ENCODE measurements at places on chromosomes 5 and 9.

- DNase-seq, result no peak
Measured at GRCh38 chr5:142756576-142756975, 13.6 kb upstream of the ARHGAP26 start.

- DNase-seq, result no peak
Measured at GRCh38 chr5:129905473-129906176, 1.4 kb downstream of the CHSY3 start.

GRCh38 chr9:137138722-137139467 lies at the start of gene GRIN1:
GRIN1 (plus strand) TSS chr9:137139154; CDS start chr9:137139487, 333 bp downstream.
- no peak for DNase-seq

DNA sequence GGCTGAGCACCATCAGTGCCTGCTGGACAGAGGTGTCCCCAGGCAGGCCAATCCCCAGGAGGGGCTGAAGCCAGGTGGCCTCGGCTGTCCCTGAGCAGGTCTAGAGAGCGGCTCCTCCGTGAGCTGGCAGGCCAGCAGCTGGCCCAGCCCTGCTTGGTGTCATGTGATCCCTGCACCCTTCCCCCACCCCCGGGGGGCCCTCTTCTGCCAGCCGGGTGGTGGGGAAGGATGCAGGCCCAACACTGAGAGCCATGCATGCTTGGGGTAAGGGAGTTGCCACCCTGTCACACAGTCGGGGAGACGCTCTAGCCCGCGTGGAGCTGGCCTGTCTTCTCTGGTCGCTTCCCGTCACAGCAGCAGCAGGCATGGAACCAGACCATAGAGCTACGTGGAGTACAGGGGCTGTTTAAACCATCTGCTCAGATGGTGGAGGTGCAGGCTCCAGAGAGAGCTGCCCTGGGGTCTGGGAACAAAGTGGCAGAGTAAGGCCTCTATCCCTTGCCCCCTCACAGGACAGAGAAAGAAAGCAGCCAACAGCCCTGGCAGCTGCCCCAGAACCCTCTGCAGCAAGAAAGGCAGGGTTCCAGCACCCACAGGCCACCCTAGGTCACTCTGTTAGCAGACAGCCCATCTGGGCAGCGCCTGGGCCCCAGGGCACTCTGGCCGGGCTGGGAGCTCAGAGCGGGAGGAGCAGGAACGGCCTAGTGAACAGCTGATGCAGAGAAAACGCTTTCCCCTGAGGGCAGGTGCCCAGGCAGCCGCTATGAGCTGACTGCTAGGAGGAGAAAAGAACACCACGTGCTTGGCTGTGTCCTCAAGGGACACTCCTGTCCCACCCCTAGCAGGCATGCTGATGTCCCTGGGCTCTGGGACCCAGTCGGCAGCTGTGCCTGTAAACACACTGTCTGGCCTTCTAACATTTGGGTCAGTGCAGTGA lies 6.8 kb downstream of the RALGDS start:
- DNase-seq, result no peak

- peak; percentile 89 for DNase-seq
Measured at GRCh38 chr9:116288658-116289057, 135.1 kb downstream of the PAPPA start.

- DNase-seq, result no peak
Measured at GRCh38 chr5:173855162-173855994, 32.8 kb upstream of the CPEB4 start.

DNA sequence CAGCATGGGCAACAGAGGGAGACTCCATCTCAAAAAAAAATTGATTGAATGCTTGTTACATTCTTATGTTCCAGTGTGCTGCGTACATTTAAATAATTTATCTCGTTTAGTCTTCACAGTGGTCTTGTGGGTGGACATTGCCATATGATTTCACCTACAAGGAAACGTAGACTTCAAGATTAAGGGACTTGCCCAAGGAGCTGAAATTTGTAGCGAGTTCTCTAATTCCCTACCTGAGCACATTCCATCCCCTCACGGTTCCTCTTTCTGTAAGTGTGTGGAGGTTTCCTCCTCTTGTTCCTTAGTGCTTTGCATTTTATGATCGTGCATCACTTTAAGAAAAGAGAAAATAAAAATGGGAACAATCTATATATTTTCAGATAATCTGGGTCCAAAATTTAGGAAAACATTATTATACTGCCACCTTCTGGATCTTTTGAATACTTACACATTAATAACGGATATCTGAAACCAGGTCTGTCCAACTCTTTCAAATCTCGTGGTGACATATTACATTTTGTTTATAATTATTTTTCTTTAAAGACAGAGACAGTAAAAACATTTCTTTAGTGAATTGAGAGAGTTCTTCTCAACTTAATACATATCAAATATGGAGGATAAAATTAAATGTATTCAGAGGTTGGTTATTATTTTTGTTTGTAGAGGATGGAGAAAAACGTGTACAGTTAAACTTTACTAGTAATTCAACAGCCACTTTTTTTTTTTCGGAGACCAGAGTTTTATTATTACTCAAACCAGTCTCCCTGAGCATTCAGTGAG lies 29.9 kb upstream of the C7 start:
- no peak for DNase-seq

DNA sequence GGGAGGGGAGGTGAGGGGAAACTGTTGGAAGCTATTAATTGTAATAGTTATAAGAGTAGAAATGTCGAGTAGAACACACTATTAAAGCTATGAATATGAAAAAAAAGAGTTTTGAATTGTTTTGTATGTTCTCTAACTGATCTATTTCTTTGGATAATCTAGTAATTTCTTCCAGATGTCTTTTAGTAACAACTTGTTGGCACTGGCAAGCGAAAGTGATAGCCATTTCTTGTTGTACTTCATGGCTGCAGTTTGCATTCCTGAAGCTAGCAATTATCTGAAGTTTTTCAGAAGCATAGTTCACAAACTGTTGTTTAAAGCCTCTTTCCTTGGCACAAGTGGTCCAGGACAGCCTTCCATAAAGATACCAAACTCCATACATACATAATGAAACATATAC lies 49.4 kb upstream of the SPATA31C2 start:
- no peak for DNase-seq

DNA sequence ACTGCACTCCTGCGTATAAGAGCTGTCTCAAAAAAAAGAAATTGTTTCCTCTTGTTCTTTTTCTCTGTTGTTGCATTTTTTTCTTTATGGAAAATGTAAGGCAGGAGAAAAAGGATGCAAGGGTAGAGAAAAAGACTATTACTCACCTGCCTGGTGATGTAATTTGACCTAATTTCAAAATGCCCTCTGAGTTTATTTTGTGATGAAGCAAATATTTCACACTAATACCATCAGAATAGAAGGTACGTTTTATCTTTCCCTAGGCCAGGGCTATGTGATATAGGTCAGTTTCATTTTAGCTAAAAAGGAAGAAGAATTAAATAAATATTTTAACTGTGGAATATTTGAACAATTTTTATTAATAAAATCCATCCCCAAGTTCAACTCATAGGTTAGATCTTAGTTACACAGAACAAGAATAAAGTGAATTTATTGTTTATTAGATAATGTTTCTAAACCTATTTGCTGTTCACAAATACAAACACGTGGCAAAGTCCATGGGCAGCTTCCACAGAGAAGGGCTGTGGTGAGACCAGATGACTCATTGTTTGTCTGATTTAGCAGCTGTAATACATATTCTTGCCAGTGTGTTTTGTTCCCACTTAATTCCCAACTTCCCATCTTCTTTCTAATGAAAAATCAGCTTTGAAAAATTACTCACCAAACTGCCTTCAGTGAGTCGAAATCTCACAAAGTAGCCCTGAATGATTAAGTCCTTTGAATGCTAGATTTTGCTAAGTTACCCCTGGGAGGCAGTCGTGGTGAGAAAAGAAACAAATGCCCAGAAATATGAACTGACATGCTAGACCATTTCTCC lies 52.8 kb upstream of the CCDC112 start:
- DNase-seq, result peak; percentile 69

GRCh38 chr5:79802406-79802805 lies 112.8 kb downstream of the CMYA5 start:
- DNase-seq, result no peak

DNA sequence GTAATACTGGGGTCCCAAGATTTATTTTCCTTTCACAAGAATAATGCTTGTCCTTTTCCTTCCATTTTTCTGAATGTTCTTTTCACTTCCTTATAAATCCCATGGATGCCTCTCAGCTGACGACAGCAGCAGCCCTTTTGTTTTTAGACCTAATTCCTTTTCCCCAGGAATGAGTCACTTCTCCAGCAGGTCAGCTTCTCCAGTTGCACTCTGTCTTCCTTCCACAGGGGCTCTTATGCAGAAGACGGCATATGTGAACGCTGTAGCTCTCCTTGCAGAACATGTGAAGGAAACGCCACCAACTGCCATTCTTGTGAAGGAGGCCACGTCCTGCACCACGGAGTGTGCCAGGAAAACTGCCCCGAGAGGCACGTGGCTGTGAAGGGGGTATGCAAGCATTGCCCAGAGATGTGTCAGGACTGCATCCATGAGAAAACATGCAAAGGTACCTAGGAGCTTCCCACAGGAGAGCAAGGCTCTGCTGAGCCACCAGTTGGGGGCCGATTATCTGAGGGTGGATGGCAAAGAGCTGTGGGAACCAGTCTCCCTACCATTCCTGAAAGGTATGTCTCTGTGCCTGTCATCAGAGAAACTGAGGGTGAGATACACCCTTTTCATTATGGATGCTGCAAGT lies 72.9 kb downstream of the RFK start:
- DNase-seq, result no peak

- no peak for DNase-seq
Measured at GRCh38 chr5:44001675-44002380, 387.4 kb downstream of the FGF10 start.

DNA sequence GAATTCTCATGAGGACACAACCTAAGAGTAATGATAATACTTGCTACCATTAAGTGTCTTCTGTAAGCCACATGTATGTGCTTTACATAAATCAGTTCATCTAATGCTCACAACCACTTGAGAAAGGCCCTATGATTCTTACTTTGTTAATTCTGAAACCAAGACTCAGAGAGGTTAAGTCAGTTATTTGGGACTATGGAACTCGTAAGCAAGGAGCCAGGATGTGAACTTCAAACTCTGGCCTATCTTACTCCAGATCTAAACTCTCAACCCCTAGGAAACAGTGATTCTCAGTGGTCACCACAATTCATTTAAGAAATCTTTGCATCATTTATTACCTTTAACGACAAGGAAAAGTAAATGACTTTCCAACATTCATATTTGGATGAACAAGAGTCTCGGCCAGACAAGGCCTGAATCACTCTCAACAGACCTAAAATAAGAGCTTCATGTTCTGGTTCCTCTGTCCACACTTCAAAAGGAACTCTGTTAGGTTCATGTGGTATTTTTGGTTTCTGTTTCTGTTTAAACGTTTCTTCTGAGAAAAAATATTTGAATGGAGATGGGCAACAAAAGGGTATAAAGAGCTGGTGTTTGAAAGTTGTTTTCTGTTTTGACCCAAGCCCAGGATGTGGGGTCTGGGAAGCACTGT lies 104.8 kb downstream of the LPAR1 start:
- DNase-seq, result no peak

GRCh38 chr9:35102465-35102768 lies 514 bp downstream of the STOML2 start:
- no peak for DNase-seq

DNA sequence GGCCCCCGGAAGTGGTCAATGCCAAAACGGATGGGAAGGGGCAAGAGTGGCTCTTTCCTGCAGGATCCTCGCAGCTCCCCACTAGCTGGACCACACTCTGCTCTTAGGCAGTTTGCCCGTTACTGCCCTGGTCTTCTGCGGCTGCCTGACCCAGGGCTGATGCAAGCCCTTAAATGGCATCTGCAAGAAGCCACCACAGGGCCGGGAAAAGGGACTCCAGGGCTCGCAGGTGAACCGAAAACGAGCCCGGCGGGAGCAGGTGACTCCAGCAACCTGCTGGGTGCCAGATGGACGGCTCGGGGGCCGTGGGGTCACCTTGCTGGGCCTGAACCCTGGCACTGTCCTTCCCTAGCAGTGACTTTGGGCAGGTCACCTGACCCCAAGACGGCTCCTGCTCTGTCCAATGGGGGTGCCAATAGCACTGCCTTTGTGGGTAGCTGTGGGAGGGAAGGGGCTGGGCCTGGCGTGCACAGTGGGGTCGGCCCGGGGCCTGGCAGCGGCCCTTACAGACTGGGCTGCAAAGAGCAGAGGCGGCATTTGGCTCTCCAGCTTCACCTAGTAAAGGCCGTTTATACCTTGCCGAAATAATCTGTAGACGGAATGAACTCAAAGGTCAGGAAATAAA lies 1.3 kb downstream of the TMEM250 start:
- no peak for DNase-seq

DNA sequence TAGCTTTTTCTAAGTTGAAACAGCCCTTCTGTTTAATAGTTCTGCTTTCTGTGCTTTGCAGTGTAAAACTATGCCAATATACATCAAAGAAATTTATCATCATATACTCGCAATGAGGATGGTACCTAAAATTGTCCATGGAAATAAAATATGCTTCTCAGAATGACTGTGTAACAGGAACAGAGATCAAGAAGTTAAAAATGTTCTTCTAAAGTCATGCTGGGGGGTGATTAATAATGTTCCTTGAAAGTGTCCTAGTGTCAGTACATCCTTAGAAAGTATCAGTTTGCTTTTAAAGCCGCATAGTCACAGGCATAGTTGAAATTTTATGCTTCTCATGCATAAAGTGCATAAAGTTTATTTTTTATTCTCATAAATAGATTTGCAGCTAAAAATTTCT lies 4.0 kb upstream of the LRRC70 start:
- DNase-seq, result no peak

GRCh38 chr9:105154723-105155191 lies 89.7 kb upstream of the SLC44A1 start:
- no peak for DNase-seq
